ENCODE measurements at places on chromosomes 5 and 9.

GRCh38 chr9:75053869-75054268 is 25.8 kb upstream of the CARNMT1 start:
- DNase-seq, result no peak

DNA sequence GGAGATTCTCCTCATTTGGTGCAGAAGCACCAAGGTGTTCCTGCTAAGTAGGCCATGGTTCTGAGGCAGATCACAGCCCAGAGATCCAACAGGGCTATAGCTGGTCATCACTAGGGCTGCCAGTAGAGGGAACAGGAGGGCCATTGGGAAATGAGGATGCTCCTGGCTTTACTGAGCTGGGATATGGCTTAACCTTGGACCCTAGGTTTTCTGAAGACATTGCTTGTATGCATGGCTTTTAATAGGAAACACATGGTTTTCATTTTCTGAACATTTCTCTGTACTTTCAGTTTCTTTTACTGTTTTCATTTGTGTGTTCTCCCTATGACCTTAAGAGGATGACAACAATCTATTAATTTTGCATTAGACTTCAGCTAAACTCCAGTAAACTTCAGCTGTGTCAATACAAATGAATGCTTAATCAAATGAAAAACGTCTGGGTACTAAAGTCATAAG is at the start of gene IFNW1:
IFNW1 (minus strand) TSS at position 406 of the 456 bp plus-strand sequence; CDS start at position 144, 262 bp downstream.
- DNase-seq, result no peak

DNA sequence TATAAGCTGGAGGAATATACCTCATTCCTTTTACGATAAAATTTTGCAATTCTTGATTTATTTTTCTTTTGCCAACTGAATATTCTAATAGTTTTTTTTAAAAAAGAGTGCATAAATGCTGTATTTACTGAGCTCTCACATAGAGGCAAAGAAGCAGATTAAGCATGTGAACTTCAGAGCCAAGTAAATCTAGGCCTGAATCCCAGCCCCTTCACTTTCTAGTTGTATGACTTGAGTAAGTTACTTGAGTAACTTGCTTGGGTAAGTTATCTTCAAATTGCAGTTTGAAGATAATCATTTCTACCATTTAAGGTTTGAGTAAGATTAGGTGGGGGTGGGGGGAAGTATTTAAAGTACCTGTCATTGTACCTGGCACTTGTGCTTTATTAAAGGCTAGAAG is 21.8 kb downstream of the LURAP1L start:
- no peak for DNase-seq

DNA sequence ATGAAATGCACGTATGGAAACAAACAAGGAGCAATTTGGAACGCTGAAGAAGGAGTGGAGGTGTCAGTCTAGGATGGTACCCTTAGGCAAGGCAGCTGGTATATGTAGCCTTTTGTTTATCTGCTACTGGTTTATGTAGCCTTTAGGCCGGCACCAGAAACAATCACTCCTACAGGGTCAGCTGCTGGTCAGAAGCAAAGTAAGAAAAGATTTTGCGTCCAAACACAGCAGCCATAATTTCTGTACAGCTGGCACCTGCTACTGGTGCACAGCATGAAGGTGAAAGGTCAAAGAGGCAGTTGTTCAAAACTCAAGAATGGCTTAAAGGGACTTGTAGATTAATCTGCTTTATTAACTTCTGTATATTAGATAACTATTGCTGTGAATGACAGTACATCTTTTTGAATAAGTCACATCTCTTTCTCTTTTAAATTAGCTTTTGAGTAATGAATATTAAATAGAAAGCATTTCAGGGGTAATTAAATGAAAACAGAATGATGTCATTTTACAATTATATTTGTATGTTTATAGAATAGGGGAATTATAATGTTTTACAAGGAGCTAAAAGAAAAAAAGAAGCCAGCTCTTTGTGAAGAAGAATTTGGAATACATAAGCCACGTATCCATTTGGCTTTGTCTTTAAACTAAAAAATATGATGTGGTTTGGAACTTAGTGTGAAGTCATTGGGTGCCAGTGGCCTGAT is 33.1 kb upstream of the TLX3 start:
- DNase-seq, result no peak

- no peak for DNase-seq
Observed at GRCh38 chr5:180938294-180938693, 39.3 kb downstream of the BTNL8 start.
